NCI-H510A treated with DMSO at 0.1 percent for 48 hours (cell line): ENCODE measurements at places on chromosomes 6 and 20.
A peak's percentile ranks its signal among the peaks of the same experiment; 100 is the strongest.

GRCh38 chr20:6185268-6185667 is 62.4 kb upstream of the FERMT1 start:
- DNase-seq, result no peak

- no peak for DNase-seq
Observed at GRCh38 chr20:58048096-58048702, 180.3 kb downstream of the ANKRD60 start.

GRCh38 chr6:117553142-117553541 is 49.2 kb downstream of the GOPC start:
- no peak for DNase-seq

DNA sequence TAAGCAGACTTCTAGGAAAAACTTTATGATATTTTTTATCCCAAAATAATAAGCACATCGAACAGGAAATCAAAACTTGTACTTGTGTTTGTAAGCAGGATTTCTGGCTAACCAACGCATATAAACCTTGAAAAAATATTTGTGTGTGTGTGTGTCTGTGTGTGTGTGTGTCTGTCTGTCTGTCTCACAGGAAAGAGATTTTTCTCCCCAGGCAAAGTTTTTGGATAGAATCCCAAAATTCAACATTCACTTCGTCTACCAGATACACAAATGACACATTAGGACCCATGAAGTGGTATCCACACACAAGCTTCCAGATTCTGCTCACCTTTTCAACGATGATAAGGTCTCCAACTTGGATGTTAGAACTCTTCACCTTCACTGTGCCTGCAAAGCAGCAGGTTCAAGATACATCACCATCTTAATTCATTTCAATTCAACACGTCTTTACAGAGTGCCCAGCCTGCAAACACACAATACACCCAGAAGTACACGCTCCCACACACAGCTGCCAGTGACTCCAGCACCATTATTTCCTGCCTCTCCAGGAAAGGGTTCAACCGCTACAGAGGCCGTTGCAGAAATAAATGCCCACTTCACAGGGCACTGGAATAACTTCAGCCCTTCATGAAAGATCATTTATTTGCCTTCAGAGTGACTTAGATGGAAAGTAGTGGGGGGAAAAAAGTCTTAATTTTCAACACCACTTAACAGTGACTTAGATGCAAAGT is 70.9 kb downstream of the ATP9A start:
- peak; percentile 36 for DNase-seq

DNA sequence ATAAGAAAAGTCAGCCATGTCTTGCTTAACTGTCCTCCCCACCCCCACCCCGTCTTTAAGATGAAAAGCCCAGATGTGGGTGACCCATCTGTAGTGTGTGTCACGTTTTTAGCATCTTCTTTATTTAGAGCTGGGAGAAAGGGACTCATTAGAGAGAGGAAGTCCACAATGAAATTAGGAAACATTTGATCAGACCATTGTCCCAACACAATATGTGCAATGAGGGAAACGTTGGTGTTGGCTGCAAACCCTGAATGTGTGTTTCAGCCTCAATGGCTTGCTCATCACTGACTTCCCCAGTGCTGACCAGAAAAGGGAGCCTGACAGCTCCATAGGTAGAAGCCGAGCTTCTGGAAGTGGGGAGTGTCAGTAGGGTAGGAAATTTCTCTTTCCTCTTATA is 475.7 kb downstream of the CD83 start:
- DNase-seq, result no peak
